ENCODE measurements at places on chromosomes 13 and 19.

DNA sequence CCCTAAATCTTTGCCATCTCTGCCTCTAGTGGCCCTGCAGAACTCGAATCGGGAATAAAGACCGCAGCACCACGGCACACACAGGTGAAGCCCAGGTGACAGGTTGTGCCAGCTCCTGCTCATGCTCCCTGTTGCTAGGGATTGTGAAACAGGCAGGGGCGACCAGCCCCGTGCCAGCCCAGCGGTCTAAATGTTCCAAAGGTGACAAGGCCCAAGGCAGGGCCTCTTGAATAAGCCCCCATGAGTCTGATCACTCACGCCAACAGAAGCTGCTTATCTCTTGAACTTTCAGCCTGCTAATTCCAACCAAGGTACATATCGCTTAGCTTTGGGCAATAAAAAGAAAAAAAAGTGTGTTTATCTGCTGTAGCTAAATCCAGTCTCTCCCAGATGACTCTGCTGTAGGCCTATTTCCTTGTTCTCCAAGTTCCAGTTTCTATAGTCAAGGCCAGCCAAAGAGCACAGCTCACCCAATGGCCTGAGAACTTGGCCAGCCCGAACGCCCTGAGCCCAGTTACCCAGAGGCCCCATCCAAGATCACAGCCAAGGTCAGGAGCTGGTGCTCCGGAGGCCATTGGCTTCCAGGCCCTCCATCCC, 191.1 kb upstream of the GPR12 start:
- DNase-seq: no peak

DNA sequence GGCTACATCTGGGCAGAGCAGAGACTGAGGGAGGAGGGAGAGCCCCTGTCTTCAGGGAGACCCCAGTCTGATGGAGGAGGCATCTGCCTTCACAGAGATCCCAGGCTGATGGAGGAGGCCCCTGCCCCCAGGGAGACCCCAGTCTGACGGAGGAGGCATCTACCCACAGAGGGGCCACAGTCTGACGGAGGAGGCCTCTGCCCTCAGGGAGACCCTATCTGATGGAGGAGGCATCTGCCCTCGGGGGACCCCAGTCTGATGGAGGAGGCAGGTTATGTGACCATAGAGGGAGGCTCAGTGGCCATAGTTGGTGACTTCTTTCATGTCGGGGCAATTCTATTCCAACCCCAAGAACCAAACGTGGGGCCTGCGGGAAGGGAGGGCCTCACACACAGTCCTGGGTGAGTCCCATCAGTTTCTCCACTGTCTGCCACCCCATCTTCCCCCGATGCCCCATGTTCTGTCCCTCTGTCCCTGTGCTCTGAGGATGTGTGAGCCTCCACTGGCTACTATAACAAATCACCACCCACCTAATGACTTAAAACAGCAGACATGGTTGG, 14.3 kb downstream of the MISP start:
- no peak for DNase-seq

DNA sequence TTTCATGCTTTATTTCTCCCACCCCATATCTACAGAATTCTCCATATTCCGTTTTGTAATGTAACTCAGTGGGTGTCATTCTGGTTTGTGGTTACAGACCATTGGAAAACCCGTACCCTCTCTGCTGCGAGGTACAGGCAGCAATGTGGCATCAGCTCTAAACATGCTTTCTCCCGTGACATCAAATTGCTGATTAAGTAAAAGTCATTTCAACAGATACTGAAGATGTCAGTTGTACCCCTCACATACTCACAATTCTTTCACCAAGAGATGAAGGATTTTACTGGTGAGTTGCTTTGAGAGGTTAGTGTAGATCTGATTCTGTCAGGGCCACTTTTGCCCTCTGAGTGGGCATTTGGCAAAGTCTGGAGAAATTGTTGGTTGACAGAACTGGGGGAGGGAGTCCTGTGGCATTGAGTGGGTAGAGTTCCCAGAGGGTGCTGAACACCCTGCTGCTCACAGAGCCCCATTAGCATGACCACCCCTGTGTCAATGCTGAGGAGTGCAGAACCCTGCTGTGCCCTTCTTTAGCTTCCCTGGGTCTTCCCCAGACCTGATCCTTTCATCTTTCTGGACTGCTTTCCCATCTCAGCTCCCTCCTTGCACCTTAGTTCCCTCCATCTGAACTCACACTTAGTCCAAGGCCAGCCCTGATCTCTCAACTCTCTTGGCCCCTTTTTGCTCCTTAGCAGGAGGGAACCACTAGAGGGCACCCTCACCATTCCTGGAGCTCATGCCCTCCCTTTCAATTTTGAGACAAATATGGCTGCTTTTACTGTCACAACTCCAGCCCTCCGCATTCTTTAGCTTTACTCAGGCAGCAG, 39.9 kb upstream of the CEACAM8 start:
- DNase-seq: peak; percentile 77

- no peak for DNase-seq
These were observed 381.5 kb downstream of the UQCRFS1 start for GRCh38 chr19:28831462-28831861.

GRCh38 chr19:31961667-31962066, 383.7 kb upstream of the ZNF507 start:
- no peak for DNase-seq

DNA sequence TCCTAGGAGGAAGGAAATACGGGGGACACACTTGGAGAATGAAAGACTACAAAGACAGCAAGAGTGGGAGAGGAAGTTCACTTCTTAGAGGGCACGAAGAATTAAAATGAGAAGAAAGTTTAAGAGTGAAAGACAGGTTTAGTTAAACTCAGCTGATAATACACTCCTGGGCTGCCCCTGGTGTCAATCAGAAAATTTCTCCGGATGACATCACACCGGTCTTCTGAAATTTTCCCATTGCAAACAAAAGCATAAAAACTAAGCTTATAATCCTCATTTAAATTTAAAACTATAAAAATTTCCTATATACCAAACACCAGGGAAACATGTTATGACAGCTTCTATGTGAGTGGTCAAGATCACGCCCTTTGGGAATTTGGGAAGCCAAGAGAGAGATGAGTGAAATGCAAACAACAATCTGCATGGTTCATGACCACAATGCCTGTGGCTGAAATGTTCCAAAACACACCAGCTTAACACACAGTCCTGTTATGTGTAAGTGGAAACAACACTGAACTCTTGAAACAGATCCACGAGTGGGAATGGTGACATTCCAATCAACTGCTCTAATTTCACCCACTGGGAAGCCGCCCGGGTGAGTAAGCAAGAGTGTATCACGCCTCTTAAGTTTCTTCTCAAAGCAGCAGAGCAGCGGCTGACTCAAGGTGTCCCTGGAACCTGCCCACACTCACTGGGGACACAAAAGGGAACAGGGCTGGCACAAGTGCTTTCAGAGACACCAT, 49.0 kb downstream of the BRD4 start:
- peak; percentile 72 for DNase-seq

DNA sequence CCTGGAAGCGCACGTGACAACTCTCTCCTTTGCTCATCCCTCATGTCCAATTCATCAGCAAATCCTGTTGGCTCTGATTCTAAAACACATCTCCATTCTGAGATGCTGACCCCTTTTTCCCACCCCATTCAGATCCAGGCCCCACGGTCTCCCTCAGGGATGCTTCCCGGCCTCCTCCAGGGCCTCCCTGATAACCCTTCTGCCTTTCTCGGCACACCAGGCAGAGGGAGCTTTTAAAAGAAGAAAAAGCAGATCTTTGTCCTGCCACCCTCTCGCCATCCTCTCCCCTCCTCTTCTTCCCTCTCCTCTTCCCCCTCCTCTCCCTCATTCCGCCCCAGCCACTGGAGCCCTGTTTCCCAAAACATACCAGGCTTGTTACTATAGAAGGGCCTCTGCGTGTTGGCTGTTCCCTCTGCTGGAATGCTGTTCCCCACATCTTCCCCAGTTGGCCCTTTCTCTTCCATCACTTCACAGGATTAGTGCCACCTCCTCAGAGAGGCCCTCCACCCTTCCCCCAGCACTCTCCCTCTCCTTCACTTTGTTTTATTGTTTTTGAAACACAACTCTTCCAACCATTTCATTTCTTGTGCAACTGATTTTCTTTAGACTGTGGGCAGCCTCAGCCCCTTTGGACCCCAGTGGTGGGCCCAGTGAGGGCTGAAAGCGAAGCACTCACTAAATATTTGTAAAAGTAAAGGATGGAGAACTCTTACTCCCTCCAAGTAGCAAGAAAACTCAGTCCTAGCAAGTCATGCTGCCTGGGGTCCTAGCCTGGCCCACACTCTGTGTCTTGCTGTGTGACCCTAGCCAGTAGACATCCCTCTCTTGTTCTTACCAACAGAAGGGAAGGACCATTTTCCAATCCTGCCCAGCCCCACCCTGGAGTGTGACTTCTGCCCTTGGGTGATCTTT, 2.5 kb upstream of the CRLF1 start:
- no peak for DNase-seq

- DNase-seq: no peak
These were observed 606.6 kb downstream of the LIG4 start for GRCh38 chr13:107608736-107609135.

DNA sequence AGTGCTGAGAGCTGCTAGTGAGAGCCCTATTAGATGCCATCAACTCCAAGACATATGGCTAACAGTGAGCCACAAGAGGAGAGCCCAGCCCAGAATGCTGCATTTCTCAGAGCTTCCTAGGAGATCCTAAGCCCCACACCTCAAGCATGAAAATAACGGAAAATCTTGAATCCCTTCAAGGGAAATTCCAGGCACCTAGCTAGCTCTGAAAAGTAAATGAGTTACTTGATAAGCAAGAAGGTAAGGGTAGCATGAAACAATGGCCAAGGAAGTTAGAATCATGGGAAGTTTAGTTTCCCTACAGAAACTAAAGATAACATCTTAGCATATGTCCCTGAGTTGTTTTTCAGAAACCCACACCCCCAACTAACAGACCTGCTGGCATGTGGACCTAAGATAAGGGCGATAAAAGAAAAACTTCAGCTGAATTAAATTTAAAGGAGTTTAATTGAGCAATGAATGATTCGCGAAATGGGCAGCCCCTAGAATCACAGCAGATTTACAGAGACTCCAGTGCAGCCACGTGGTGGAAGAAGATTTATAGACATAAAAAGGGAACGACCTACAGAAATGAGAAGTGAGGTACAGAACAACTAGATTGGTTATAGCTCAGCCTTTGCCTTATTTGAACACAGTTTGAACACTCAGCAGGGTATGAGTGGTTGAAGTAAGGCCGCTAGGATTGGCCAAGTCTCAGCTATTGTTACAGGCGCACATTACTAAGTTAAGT, 301.3 kb upstream of the DACH1 start:
- no peak for DNase-seq

GRCh38 chr19:56838024-56838908, 2.3 kb downstream of the PEG3 start:
- DNase-seq: no peak

- DNase-seq: no peak
These were observed 7.0 kb upstream of the TMC4 start for GRCh38 chr19:54179921-54180461.

GRCh38 chr13:105878119-105878700, 657.3 kb downstream of the EFNB2 start:
- DNase-seq: no peak

- peak; percentile 62 for DNase-seq
These were observed 171.8 kb downstream of the GPC6 start for GRCh38 chr13:93398167-93399035.

- DNase-seq: no peak
These were observed 80.4 kb downstream of the TSHZ3 start for GRCh38 chr19:31268751-31269383.

- no peak for DNase-seq
These were observed 78.2 kb downstream of the RASA3 start for GRCh38 chr13:114054264-114054663.

- no peak for DNase-seq
These were observed 586.9 kb upstream of the KLHL1 start for GRCh38 chr13:70694996-70695715.

DNA sequence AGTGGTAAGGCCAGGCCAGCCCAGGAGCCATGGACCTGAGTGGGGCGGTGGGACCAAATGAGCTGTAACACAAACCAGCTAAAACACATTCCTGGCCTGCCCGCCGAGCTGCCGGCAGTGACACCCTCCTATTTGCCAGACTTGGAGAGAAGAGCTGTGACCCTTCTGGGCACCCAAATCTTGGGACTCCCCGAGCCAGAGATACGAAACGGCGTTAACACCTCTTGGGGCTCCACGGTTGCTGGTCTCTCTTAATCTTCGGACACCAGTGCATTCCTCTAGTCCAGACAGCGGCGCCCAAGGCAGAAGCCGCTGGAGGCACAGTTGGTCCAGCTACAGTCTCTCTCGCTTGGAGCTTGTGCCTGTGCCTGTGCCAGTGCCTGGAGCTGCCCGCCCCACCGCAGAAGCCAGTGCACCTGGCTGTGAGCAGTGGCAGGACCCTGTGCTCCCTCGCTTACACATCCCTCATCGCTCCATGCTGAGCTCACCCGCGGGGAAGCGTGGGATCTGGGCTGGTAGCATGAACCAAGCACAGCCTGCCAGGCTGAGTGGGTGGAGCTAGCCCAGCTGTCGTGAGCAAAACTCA, 147.2 kb upstream of the KLHL1 start:
- DNase-seq: no peak

GRCh38 chr13:29952245-29952644, 101.8 kb upstream of the UBL3 start:
- DNase-seq: no peak

GRCh38 chr13:59531571-59532091, 632.1 kb downstream of the DIAPH3 start:
- DNase-seq: peak; percentile 24

GRCh38 chr13:36495431-36495830, 63.1 kb downstream of the CCNA1 start:
- DNase-seq: no peak

GRCh38 chr19:30999726-31000125, 349.5 kb downstream of the TSHZ3 start:
- DNase-seq: peak; percentile 67

DNA sequence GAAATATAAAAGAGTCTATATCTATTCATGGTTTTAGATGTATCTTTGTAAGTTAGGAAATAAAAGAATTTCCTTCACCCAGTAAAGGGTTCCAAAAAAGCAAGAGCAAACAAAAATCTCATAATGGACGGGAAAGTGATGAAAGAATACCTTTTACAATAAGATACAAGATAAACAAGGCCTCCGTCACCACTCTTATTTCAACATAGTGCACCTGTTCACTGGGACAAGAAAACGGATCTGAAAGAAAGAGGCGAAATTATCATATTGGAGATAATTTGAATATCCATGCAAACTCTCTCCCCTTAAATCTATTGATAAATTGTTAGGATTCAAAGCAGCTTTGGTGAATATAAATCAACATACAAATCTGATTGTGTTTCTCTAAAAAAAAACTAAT, 877 bp upstream of the NLRP11 start:
- DNase-seq: no peak

- no peak for DNase-seq
These were observed 1670.4 kb upstream of the SPRY2 start for GRCh38 chr13:82011355-82011754.

DNA sequence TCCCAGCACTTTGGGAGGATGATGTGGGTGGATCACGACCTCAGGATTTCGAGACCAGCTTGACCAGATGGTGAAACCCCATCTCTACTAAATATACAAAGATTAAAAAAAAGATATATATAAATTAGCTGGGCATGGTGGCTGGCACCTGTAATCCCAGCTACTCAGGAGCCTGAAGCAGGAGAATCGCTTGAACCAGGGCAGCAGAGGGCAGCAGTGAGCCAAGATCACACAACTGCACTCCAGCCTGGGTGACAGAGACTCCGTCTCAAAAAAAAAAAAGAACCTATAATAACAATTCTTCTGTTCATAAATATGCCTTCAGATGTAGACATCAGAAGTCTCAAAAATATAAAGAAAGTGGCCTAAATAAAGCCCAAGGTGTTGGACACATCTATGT, 7.6 kb downstream of the ZNF737 start:
- DNase-seq: no peak

GRCh38 chr13:106680796-106681472, 113.0 kb upstream of the ARGLU1 start:
- no peak for DNase-seq

GRCh38 chr13:97124915-97125809, 97.0 kb upstream of the MBNL2 start:
- peak; percentile 62 for DNase-seq
